DMS79 treated with DMSO at 0.1 percent for 48 hours (cell line): ENCODE measurements at places on chromosomes 2 and 18.

- no peak for DNase-seq
These were observed 119.0 kb upstream of the CDH7 start for GRCh38 chr18:65631766-65632165.

DNA sequence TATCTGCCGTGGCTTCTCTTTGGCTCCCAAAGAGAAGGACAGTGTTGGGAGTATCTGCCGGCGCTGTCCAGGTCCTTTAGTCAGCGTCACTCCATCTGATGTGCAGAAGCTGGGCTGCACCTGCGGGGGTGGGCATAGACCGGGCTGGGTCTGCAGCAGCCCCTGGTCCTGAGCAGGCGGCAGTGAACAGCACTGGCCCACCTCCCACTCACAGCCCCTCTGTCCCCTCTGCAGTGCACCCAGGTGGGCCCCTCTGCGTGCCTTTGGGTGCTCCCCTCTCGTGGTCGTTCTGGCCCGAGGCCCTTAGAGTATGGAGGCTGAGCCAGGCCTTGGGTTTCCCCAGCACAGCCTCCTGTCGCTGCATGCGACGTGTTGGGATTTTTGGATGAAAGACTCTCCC, 95.7 kb downstream of the USP40 start:
- no peak for DNase-seq

DNA sequence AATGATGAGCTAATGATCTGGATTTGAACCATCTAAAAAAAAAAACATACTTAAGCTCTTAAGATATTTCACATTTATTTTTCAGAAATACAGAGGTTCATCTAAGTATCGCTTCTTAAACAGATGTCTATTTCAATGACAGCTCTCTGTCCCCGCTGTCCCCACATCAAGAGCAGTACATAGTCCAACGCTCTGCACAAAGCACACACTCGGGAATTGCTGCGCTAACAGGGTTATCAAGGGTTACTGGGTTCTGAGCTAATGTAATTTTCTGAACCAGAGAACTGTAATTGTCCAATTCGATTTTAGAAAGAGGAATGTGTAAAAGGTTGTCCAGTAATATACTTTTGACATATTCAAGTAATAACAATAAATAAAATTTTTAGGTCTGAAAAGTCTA, 58.8 kb upstream of the ST8SIA5 start:
- no peak for DNase-seq

DNA sequence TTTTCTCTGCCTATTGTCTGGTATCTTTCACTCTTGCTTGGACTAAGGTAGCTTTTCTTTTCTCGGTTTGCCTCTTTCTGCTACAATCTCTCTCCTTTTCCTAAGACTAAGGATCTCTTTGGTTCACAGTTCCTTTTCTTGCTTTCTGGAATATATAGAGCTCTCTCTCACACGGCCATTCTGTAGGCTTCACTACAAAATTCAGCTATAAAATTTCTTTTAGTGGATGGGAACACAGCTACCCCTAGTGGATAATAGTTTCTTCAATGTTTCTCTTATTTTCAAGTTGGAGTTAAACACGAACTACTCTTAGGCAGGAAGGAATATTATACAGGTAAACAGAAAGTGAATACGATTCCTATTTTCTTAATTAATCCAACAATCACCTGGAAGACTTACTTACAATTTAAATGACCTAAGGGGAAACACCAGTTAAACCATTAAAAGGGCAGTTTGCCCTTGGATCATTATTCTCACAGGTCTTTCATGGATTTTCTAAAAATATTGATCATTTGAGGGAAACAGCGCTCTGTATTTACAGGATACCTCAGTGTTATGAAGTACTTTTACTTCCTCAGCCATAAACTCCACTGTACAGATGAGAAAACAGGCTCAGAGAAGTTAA, 140.5 kb downstream of the LRP2 start:
- peak; percentile 17 for DNase-seq

- no peak for DNase-seq
These were observed 131.3 kb downstream of the CELF4 start for GRCh38 chr18:37434161-37434860.

GRCh38 chr2:136175868-136176267, 57.9 kb upstream of the CXCR4 start:
- DNase-seq = no peak

GRCh38 chr2:212816267-212816666, 277.7 kb upstream of the ERBB4 start:
- DNase-seq = no peak

DNA sequence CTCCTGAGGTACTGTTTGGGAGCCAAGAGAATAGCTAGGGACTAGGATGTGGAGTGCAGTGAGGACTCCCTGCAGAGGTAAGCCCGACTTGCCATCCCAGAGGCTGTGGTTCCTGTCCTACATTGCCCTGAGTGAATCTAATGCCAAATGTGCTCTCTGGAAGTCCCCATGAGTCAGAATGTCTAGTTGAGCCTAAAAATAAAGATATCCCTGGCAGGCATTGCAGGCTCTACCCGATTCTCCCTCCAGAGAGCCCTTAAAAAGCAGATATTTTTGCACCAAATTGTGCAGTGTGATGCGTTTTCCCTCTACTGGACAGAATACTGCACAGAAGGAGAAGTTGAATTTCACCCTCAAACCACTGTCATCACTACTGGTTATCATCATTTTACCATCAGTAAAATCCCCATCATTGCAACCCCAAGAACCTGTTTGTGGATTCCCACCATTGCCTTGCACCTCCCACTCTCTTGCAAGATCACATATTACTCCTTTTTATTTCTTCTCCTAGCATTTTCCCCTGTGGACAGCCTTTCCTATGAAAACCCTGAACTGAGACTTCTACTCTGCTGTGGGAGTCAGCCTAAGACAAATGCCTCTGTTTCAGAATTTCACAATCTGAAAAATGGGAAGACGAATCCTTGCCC, 98.0 kb downstream of the MARCHF4 start:
- no peak for DNase-seq

DNA sequence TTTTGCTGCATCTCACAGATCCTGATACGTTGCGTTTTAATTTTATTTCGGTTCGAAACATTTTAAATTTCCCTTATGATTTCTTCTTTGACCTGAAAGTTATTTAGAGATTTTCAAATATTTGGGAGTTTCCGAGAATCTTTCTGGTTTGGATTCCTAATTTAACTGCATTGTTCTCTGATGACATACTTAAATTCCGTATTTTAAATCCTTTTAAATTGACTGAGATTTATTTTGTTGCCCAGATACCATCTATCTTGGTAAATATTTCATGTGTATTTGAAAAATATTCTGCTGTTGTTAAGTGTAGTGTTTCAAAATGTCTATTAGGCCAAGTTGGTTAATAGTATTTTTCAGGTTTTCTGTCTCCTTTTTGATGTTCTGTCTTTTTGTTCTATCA, 37.7 kb downstream of the MROH2A start:
- no peak for DNase-seq

DNA sequence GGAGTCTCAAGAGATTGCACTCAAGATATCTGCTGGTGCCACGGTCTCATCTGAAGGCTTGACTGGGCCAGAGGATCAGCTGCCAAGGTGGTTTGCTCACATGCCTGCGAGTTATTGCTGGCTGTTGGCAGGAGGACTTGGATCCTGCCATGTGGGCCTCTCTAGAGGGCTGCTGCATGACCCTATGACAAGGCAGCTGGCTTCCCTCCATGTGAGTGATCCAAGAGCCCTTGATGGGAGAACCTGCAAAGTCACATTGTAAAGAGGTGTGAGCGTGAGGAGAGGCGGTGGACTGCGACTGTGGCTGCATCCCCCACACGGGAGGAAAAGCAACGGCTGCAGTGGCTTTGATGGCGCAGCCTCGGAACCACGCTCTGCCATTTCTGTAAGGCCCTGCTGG, 4.0 kb upstream of the ALLC start:
- DNase-seq = peak; percentile 39

GRCh38 chr2:64139956-64140355, 4.3 kb downstream of the PELI1 start:
- DNase-seq = no peak

GRCh38 chr2:196248467-196249094, 77.2 kb upstream of the STK17B start:
- DNase-seq = no peak

GRCh38 chr2:10122500-10123280, at the start of gene RRM2:
TSS of gene RRM2 (plus strand) at chr2:10122739. CDS start at chr2:10122799, 60 bp downstream.
- DNase-seq = peak; percentile 91

DNA sequence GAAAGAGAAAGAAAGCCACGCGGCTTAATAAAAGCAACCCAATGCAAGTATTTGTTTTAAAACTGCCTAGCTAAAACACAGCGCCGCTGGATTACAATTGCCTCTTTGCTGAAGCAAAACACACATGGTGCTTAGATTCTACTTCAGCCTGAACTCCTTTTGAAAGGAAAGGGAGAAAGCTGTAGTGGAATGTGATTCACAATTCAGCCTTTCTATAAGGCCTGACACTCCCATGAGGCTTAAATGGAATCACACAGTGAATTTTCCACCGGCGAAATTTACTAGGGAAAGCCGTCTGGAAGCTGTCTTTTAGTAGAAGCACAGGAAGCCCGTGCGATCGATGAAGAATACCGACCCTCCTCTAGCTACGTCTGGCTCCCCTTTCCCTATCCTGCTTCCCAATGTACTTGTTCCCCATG, 348.0 kb downstream of the DLGAP1 start:
- DNase-seq = no peak

GRCh38 chr18:9239720-9240119, 94.9 kb upstream of the TWSG1 start:
- no peak for DNase-seq

GRCh38 chr2:146666340-146666739, 1178.5 kb upstream of the ACVR2A start:
- DNase-seq = no peak

DNA sequence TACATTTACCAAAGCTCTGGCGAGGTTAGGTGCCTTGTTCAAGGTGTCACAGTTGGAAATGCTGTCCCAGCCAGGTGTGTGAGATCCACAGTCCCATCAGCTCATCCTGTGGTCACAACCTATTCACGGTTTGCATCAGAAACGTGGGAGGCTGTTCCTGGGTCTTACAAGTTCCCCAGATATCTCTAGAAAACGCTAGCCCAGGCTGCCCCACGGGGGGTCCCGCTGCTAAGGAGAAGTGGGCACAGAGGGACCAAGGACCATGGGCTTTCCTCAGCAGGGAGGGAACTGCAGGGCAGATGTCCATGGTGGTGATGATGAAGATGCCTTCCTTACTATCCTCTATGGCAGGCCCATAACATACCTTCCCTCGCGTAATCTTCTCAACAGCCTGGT, 649 bp downstream of the FECH start:
- DNase-seq = no peak

DNA sequence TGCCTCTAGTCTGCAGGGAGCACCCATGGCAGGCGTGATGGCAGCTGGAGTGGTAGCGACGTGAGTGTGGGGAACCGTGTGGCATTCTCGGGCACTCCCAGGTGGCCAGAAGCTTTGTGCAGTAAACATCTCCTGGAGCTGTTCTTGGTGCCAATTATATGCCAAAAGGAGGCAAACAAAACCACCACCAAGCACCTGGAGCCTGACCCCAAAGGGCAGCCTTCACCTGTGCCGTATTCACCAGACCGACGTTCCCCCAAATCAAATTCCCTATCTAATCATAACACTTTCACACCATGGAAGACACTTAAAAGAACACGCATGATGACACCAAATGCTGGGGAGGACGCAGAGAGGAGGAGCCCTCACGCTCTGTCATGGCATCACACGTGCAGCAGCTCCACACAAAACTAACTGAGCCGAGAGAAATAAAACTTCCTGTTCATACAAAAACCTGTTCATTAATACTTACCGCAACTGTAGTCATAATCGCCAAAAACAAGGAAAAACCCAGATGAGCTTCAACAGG, 123.6 kb downstream of the EIPR1 start:
- DNase-seq = no peak

- peak; percentile 66 for DNase-seq
These were observed 79.4 kb upstream of the ASB18 start for GRCh38 chr2:236343400-236344161.

DNA sequence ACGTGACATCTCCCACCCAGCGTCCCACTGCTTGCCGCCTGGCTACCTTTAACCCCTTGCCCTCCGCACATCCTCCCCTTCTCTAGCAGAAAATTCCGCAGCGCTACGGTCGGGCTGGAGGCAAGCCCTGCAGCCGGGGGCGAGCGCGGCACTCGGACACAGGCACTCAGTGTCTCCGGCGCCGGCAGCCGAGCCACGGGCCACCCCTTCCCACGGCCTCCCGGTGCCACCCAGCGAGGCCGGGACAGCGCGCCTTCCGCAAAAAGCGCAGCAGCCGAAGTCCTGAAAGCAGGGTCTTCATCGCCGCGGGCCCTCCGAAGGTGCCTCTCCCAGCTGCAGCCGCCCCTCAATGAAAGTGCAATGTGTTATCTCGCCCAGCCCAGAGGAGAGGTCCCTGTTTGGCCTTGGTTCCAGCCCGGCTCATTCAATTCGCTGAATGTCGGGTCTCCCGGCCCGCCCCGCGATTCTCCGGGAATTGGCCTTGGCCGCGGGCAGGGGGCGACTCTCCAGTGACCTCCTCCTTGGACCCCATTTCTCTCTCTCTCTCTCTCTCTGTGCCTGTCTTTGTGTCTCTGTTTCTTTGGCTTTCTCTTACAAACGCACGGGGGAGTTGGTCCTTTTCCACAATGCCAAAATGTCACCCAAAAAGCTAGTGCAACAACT, 1.1 kb downstream of the DLGAP1 start:
- no peak for DNase-seq

DNA sequence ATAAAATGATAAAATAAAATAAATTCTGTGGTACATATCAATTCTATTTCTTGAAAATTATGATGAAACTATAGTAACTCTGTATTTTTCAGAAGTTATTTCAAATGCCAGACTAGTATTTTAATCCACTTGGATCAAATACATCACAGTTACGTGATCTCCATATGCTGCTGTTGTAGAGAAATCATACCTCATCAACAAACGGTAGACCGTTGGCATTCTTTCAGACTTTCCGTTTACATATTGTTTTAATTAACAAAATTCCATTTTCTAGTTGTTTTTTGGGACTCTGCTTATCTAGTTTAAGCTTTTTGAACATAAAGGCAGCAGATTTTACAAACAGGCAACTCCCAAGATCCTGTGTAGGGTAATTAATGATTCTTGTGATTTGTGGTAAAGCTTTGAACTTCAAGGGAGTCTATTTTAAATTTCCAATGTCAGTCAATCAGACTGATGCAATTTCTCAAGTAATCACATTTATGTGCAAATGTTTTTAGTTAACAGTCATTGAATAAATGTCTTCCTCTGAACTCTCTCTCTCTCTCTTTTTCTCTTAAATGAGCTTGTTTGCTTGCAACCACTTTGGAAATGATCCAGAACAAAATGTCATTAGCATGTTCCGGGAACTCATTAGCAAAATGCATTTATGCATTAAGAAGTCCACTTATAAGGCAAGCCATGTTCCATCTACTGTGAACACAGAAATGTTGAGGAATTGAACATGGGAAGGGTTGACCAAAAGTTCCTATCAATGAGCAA, 31.8 kb downstream of the NYAP2 start:
- DNase-seq = peak; percentile 55

DNA sequence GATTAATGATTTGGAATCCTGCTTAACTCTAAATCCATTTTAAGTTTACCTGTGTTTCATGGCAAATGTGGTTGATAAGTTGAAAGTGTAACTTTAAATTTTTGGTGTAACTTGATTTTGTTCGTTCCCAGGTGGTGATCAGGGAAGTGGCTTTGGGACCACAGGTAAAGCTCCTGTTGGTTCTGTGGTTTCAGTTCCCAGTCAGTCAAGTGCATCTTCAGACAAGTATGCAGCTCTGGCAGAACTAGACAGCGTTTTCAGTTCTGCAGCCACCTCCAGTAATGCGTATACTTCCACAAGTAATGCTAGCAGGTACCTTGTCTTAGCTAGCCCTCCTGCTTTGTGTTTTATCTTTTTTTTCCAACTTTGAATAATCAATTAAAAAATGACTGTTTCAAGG, 62.8 kb downstream of the AGFG1 start:
- DNase-seq = no peak

- DNase-seq = no peak
These were observed 271.1 kb upstream of the CDH19 start for GRCh38 chr18:66874812-66875474.
